Testis (tissue), 5 donors: ENCODE measurements at places on chromosomes 4 and X.

- no peak for DNase-seq
Measured at GRCh38 chr4:89243733-89244252, 63.8 kb downstream of the GPRIN3 start.

- peak; percentile 54 for DNase-seq
Measured at GRCh38 chr4:185086053-185086452, 57.0 kb upstream of the SLC25A4 start.

GRCh38 chr4:138790706-138791340 is 224.8 kb upstream of the NOCT start:
- DNase-seq = no peak

DNA sequence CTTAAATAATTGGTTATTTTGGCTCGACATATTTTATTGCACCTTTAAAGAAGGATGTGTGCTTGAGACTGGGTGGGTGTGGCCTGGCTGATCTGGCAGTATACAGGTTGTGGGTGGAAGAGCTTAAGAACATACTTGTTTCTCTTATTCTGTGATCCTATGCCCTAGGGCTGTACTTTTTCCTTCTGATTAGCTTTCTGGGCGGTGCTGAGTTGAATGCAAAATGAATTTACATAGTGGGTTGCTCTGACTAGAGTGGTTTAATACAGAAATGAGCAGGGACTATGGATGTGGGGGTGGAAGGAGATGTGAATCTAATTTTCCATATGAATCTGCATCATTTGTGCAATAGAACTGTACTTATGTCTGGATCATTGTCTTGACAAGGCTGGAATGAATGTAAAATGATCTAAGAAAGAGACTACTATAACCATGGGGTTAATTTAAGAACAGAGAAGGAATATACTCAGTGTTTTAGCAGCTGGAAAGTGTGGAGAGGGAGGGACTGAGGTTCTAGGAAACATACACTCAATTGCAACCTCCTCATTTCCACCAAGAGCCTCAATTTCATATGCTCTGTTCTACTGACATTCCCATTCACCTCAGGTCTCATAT is 73.7 kb downstream of the RLIM start:
- DNase-seq = no peak

DNA sequence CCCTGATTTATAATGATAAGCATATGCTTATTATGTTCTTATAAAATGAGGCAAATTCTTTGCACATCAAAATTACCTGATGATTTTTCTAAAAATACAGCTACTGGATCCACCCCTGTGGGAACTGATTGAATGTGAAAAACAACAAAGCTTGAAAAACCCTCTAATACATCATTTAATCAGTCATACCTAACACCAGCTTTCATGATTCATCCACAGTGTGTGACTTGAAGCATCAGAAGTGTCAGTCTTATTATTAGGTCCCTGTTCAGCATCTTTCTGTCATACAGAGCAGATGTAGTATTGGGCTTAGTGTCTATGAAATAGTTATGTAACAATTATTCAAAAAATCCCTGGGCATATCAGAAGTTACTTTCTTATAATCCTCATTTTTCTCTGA is 671.3 kb upstream of the GALNT7 start:
- no peak for DNase-seq

- no peak for DNase-seq
Measured at GRCh38 chr4:16583764-16584163, 314.7 kb downstream of the LDB2 start.

DNA sequence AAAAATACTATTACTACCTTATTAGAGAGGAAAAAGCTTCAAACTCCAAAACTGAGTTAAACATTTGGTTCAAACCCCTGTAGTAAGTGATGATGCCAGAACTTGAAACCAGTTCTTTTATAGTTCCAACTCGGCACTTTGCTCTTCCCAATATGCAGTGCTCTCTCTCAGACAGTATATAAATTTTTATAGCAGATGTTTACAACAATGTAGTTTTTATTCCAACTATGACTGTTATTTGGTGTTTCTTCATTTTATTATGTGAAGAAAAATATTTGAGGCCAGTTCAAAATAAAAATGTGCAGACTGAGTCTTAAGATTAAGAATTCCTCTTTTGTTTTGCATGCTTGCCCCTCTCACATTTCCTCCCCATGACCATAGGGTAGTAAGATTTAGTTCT is 2.9 kb upstream of the PPP4R3C start:
- DNase-seq = no peak

DNA sequence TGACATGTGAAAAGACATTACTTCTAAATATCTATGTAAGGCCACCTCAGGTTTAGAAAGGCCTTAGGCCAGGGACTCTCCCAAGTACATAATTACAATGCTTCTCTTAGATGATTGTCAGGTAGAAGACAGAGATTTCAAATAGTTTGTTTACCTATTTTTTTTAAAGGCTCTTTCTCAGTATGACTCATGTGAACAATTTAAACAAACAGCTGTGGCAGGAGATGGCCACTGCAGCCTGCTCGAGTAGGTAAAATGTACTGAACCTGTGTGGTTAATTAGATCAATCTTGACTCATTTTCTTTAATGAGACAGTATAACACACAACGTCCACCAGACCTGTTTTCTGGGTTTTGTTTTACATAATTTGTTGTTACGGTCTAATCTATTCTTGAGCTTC is 50.2 kb downstream of the LEF1 start:
- no peak for DNase-seq

- no peak for DNase-seq
Measured at GRCh38 chr4:71304289-71304850, 34.5 kb upstream of the SLC4A4 start.

DNA sequence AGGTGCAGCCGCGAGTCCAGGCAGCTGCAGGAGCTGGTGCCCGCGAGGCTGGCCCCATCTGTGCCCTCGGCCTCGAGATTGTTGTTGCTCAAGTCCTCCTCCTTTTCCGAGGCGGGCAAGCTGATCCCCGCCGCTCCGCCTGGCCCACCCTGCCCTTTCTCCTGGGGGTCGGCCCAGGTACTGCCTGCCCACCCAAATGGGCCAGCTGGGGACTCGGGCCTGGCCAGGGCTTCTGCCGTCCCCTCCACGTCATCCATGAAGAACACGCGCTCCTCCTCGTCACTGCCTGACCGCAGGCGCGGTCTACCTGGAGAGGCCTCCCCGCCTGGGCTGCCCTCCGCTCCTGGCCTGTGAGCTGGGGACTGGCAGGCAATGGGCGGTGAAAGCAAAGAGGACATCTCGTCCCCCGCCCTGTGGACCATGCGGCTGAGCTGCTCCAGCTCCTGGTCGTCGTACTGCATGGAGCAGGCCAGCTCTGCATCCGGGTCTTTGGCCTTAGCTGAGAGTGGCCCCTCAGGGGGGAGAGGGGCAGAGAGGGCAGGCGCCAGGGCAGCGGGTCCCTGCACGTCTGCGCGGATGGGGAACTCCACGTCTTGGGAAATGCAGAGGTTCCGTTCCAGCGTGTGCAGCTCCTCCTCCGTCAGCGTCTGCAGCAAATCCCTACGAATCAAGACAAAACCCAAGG is 43.1 kb upstream of the MXD4 start:
- no peak for DNase-seq

- no peak for DNase-seq
Measured at GRCh38 chrX:43666311-43666912, 10.3 kb downstream of the MAOA start.

GRCh38 chr4:81845273-81845672 is 373.6 kb upstream of the RASGEF1B start:
- DNase-seq = no peak

- no peak for DNase-seq
Measured at GRCh38 chr4:39522068-39522467, 5.2 kb downstream of the UGDH start.

- no peak for DNase-seq
Measured at GRCh38 chr4:69653147-69653546, at the start of gene UGT2A1. TSS of gene UGT2A1 (minus strand) at chr4:69653247. CDS start at chr4:69647644, 5,603 bp downstream.

DNA sequence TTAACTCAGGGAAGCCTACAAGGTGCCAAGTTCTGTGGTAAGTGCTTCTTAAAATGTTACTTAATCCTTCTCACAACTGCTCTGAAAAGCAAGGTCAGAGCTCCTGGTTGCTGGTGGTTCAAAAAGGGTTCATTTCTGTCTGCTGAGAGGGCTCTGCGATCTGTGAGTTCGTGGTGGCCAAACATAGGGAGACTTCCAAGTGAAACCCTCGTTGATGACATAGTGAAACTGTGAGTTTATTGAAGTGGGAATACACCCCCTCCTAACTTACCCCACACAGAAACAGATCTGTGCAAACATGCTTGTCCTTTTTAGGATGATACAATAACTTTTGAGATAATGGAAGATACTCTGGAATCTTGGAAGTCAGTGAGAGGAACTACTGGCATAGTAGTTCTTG is 164.8 kb upstream of the PGRMC2 start:
- peak; percentile 22 for DNase-seq

DNA sequence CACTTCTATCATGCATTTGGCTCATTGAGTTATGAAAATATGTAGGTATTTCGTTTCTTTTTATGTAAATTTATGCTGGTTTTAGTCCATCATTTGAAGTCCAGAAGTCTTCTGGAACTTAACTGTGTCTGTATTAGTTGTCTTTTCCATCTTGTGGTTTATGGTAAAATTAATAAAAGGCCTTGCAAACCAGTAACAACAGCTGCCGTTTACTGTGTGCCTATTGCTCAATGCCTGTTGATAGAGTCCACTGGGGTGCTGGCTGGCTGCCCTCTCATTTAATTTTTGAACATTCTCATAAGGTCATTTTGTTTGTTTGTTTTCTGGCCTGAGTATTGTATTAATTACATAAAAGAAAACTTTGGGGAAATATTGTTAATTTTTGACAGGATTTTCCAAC is 98.0 kb downstream of the NAA11 start:
- peak; percentile 67 for DNase-seq

DNA sequence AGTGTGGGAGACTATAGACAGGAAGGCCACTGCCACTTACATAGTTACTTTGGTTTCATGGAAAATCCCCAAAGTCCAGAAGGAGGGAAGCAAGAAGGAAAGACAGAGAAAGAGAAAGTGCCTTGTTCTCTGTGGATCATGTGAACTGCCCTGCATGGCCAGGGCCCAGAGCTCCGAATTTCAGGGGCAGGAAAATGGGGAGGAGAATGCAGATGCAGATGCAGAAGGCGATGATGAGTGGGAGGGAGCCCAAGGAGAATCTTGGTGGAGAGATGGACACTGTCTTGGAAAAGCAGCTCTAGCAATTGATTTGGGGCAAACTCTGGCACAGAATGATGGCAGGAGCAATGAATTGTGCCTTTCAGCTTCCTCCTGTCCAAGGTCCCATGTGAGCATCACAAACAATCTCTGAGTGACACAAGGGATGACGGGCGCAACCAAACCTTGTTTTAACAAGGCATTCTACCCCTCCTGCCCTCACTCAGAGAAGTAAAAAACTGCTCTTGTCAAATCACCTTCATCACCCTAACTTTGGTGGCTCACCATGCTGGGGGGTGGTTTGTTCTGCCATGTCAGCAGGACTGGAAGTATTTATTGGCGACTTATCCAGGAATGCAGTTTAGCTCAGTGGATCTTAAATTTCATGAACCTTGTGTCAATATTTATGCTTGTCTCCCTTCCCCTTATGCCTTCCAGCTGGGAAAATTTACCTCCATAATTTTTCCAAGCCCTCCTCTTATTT is 53.5 kb downstream of the TSC22D3 start:
- DNase-seq = no peak

- no peak for DNase-seq
Measured at GRCh38 chr4:108766058-108766457, 3.2 kb upstream of the ETNPPL start.

GRCh38 chr4:135434936-135435335 is 1233.3 kb upstream of the PABPC4L start:
- no peak for DNase-seq

DNA sequence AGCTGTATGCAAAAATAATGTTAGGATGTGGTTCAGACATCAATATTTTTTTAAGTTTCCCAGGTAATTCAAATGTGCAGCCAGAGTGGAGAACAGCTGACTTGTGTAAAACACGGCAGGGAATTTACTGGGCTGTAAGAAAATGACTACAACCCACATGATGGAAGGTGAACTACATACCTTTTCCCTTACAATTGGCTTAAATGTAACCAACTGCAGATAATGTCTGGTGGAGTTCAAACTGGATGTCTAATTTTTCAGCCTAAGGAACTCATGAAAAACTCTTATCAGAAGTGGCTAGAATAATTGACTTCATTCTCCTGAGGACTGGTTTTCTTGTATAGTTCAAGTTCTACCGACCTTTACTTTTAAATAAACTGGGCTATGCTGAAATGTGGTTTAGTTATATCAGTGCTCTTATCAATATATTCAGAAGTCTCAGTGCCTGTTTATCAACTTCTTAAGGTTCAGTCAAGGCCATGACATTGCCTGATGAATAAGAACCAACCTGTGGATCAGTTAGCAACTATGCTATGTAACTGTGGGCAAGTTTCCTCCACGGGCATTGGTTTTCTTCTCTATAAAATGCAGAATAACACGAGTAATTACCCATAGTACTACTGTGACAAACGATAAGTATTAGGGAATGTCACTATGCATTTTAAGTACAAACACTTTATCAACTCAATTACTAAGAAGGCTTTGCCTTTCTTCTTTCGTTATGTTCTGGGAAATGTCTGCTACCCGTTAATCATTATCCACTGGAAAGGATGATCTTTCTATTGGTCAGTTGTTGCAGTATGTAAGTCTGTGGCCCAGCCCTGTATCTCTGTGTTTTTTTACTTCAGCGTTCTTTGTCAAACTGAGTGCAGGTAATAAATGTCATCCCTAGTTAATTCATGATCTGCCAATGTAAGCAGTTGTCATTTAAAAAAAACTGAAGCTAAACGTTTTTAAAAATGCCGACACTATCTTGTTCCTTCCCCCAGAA is 181.6 kb downstream of the PCDH7 start:
- DNase-seq = no peak

DNA sequence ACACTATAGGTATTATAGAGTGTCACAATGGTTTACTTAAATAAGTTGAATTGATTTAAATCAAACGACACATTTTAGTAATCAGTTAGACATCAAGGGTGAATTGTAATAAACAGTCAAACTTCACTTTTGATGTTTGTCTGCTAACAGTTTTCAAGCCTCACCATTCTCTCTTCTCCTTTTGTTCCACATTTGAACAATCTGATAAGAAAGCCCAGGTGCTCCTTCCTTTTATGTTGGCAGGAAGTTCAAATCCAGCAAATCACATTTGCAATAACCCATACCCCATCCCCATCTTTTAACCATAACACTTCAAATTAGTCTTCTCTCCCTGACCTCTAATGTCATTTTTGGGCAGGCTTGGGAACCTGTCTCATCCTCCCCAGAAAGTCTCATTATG is 63.4 kb upstream of the GC start:
- DNase-seq = no peak

- DNase-seq = no peak
Measured at GRCh38 chr4:140343303-140343702, 30.1 kb upstream of the SCOC start.

- no peak for DNase-seq
Measured at GRCh38 chrX:80388206-80388605, 32.0 kb upstream of the TENT5D start.

DNA sequence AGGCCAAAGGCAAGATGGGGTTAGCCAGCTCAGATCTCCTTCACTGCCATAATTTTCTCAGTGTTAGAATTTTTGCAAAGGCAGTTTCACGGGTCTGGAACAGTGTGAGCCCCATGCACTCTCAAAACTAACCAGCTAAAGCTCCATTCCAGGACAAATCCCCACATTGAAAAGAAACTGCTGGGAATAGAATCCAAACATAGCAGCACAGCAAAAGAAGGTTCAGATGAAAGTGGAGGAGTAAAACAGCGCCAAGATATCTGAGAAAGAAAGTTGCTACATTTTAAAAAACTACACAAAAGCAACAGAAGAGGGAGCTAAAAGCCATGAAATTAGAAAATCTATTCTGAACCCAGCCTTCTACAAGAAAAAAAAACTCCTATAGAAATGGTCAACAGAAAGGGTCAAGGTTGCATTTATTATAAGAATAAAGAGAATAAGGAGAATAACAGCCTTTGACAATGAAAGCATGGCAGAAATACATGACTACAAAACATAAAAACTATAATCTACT is 39.6 kb upstream of the SLC7A3 start:
- DNase-seq = no peak
